Fibroblast of pulmonary artery (primary cell): ENCODE measurements at places on chromosomes 7 and 10.

DNA sequence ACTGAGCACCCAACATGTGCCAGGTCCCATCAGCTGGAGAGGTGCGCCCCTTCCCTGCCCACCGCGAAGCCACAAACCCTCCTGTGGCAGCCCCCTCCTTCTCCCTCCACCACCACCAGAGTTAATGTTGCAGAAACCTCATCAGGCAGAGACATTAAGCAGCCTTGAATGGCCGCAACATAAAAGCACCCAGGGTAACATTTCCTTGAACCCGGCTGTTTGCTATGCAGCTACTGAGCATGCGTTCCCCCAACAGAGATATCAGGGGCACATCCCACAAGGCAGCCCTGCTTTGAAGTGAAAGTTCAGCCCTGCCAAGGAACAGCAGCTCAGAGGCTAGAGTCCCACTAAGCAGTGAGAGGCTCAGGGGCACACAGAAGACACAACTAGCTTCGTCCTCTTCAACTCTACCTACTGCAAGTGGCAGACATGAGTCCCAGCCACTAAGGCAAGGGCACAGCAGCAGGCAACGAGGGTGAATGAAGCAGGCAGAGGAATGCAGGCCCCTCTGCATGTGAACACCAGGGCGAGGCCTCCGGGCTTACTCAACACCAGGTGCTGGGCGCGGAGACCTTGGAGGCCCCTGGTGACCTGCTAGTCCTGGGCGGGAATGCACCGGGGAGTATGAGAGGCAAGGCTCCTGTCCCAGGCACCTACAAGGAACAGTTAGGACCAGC, 107.4 kb downstream of the SLIT1 start:
- DNase-seq, result no peak

GRCh38 chr7:47149208-47149839, 432.6 kb downstream of the TNS3 start:
- DNase-seq, result no peak

DNA sequence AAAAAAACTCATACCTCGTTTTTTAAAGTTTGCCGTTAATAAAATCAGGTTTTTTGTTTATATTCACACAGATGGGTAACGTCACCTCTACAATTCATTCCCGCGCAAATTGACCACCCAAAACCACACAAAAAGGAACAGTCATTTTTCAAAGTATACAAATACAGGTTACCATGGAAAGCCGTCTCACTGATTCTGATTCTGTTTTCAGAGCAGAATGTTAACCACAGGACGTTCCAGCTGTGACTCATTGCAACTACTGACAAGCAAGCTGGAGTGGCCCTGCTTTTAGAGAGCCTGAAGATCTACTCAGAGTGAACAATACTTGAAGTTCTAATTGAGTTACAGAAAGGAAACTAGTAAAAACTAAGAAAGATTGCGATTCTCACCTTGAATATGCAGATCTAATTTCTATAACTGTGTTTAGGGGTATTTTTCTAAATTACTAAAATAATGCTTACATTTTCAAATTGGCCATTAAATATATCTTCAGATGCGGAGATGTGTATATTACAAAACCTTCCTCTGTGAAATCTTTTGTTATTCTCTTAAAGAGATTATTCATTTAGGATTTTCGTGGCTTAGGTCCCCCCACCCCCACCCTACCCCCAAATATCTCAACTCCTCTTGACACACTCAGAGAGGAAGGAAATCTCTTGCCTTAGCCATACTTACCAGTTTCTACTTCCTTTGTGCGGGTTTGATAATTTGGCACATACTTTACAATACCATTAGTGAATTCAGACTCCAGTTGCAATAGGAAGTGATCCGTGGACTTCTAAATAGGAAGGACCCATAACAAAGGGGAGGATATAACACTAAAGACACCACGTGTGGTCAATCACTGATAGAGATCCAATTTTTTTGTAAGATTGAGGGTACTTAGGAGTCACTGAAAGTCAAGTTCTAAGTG, 106.0 kb downstream of the CUBN start:
- peak; percentile 99 for DNase-seq

GRCh38 chr7:37007268-37007667, 283.0 kb upstream of the AOAH start:
- no peak for DNase-seq

- peak; percentile 31 for DNase-seq
Observed at GRCh38 chr7:116736927-116737715, 65.1 kb downstream of the MET start.

DNA sequence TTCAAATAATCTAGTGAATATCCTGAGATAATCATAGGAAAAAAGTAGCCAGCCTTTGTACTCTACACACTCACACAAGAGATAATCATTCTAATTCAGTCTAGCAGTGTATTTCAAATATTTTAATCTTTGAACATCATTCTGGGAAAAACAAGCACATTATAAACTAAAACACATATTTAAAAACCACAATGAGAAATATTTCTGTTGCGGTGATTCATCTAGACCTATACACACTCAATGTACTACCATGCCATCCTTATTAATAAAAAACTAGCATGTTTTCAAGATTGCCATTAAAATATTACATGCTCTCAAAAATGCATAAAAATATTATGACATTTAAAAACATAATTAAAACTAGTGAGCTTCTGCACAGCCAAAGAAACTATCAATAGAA, 11.8 kb downstream of the COG5 start:
- DNase-seq, result no peak

DNA sequence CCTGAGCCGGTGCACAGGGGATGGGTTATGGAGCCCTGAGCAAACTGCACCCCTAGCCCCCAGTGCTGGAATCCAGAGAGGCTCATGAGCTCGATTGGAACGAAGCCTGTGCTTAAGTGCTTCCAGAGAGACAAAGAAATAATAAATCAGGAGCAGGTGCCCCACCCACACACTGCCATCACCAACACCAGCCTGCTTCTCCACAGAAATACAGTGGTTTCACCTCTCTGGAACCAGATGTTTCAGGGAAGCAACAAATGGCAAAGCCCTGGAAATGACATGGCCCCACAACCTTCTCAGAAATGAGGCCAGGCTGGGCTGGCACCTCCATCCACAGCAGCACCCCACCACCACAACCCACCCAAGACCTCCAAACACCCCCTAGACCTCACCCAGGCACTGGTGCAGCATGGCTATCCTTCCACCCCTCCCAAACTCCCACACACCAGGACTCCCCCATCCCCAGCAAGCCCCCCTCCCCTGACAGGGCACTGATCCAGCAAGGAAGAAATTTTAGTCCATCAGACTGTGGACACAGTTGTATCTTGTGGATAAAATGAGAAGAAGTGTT, 4.1 kb upstream of the SLC18A3 start:
- no peak for DNase-seq

- DNase-seq, result peak; percentile 71
Observed at GRCh38 chr7:28155964-28156363, 24.6 kb downstream of the JAZF1 start.

GRCh38 chr7:94345907-94346306, 48.8 kb upstream of the COL1A2 start:
- no peak for DNase-seq

GRCh38 chr10:128278362-128278761, 152.1 kb upstream of the MKI67 start:
- no peak for DNase-seq

DNA sequence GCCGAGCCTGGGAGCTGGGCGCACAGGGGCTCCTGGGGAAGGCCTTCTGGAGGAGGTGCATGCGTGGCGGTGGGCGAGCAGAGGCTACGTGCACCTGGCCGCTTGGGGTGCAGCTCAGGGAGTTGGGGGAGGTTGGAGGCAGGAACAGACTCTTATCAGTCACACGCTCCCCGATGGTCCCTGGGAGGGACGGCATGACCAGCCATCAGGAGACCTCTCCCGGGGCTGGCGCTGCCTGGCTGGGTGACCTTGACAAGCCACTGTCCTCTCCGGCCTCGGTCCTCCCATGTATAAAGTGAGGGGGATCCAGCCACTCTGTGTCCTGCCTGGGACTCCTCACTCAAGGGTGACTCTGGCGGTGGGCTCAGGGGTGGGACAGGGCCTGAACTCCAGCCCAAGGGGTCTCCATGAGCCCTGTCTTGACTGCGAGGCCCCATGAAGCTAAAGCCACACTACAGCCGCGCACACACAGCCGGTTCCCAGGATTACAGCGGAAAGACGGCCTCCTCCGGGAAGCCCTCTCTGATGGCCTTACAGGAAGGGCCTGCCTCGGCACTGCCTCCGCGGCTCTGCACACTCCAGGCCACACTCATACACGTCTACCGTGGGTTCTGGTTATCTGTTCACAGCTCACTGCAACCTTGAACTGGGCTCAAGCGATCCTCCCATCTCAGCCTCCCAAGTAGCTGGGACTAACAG, 2.3 kb downstream of the TMEM184A start:
- DNase-seq, result no peak

- no peak for DNase-seq
Observed at GRCh38 chr10:23755556-23755955, 316.7 kb downstream of the OTUD1 start.

DNA sequence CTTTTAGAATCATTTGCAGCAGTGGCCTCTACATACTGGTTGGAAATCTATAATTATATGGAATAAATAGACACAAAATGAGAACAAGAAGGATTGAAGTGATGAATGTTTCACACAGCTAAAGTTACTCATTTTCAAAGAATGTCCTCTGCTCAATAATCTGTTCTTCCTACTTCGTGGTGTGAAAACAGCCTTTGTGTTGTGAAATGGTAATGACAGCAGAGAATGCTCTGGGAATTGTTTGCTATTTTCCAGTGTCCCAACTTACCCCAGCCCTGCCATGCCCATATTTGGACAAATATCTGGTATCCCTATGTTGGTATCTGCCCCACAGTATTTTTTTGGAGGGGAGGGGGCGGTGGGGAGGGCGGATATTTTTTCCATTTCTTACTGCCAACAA, 130.4 kb downstream of the GLI3 start:
- DNase-seq, result peak; percentile 45

DNA sequence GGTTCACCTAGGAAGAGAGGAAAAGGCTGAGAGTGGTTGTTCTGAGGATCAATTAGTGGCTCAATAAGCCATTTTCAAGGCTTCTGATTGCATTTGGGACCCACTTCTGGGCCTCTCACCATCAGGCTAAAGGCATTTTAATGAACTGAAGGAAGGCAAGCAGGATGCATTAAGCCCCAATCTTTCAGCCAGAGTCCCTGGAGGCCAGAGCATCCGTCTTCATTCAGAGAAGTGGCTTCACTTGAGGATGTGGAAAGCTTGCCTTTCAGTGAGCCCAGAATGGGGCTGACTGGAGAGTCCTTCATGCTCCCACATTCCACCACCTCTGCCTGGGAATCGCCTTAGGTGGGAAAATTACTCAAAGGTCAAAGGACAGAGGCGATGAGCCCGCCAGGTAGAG, 41.8 kb downstream of the COL17A1 start:
- no peak for DNase-seq

- DNase-seq, result no peak
Observed at GRCh38 chr7:476736-477360, 42.8 kb downstream of the PDGFA start.

DNA sequence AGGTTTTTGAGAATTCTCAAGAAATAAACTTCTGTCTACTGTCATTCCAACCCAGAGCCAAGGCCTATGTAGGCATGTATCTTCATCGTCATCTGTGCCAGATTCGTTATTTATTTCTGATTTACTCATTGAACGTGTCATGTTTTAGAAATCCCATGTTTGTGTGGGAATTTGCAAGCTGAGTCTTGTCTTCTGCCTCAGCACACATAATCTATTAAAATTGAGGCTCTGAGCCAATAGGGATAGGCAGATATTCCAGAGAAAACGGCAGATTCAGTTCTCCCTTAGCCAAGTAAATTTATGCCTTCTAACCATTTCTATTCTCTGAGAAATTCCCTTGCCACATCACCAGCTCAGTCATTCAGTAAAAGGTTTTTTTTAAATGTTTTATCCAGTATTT, 444.6 kb downstream of the REEP3 start:
- no peak for DNase-seq

- DNase-seq, result no peak
Observed at GRCh38 chr7:127477295-127478023, 85.0 kb upstream of the ZNF800 start.

DNA sequence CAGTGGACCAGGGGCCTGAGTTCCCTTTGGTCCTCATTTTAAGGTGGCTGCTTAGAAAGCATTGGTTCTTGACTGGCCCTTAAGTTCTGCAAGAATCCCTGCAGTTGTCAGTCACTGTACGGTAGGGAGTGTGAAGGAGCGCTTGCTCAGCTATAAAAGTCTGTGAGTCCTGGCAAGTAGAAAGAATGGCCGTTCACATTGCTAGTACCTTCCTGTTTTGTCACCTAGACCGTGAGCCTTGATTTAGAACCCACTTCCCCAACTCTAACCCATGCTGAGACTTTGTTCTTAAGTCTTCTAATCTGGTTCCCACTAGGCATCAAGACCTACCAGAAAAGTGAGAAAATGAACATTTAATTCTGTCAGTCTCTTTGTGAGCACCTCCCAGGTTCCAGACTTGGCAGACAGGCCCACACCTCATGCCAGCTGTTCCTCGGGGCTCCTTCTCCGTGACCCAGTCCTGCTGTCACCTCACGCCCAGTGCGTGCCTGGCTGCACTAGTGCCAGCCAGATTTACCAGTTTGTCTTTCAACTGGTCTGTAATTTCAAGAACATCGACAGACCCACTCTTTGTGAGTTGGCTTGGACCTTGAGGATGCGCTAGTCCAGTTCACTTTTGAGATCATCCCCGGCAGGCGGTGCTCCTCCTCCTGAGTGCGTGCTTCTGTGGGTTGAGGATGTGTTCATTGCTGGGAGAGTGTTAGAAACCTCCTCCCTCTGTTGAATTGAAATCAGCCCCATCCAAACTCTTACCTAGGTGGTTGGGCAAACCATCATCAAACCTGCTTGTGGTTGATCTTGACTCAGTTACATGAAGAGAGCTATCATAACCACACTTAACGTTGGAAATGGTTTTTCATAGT, 78.5 kb downstream of the SHH start:
- no peak for DNase-seq

- DNase-seq, result no peak
Observed at GRCh38 chr7:151140826-151141225, 26.7 kb downstream of the GBX1 start.

DNA sequence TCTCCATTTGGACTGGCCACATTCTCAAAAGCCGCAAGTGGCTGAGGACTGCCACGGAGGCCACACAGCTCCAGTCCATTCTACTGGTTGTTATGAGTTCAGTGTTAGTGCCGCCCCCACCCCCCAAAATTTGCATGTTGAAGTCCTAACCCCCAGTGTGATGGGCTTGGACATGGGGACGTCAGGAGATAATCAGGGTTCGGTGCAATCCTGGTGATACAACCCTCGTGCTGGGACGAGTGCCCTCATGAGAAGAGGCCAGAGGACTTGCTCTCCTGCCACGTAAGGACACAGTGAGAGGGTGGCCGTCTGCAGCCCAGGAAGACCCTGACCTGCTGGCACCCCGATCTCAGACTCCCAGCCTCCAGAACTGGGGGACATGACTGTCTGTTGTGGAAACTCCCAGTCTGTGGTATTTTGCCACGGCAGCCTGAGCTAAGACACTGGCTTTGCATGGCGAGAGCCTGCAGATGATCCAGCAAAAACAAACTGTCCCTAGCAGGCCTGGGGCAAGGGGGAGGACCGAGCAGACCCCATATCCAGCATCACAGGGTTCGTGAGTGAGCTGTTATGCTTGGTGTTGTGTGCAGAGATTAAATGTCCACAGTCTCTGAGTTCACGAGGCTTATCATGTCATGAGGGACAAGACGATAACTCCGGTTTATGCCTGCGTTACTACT, 41.5 kb upstream of the INSIG1 start:
- DNase-seq, result no peak

- DNase-seq, result no peak
Observed at GRCh38 chr7:16647435-16647960, 1.5 kb downstream of the BZW2 start.
